Stimulated activated CD4-positive, alpha-beta T cell treated with anti-CD3 and anti-CD28 coated beads, TNF-alpha, amount 100 ng/mL, for 4 hours (primary cell): ENCODE measurements at places on chromosomes 2 and 18.

DNA sequence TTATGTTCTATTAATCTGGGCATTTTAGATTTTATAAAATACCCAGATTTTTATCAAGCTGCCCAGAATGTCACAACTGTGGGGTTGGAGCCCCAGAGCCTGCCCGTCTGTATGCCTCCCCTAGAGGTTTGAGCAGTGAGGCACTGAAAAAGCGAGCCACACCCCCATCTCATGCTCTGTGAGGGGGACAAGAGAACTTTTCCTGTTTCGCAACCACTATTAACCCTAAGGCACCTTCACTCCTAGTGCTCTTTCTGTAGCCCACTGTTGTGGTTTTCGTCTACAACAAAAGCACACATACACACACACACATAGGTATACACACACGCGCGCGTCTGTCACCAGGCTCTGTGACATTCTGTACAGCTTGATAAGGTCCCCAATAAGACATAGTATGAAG lies 38.0 kb downstream of the DCDC2C start:
- no peak for DNase-seq

DNA sequence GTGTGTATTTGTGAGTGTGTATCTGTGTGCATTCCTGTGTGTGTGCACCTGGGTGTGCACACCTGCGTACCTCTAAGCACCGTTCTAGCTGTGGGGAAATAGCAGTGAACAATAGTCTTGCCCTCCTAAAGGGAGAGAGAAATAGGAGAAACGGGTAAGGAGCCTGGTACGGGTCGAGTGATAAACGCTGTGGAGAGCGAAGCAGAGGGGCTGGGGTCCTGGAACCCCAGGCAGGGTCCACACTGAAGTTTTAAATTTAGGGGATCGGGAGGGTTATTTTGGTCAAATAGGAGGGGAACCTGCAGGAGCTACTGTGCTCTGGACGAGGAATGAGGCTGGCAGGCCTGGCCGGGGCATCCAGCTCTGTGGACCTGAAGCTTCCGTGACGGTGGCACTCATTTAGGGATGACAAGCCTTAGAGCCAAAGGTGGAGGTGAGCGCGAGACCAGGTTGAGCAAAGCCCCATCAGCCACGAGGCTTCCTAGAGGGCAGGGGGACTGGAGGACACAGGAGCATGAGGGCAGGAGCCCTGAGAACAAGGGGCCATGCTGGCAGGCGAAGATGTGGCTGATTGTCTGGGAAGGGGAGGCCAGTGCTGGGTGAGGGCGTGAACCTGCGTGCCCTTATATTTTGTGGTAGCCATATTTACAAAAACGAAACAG lies 188.0 kb downstream of the RTP5 start:
- no peak for DNase-seq

- no peak for DNase-seq
Observed at GRCh38 chr2:33051586-33052360, 105.0 kb downstream of the LTBP1 start.

DNA sequence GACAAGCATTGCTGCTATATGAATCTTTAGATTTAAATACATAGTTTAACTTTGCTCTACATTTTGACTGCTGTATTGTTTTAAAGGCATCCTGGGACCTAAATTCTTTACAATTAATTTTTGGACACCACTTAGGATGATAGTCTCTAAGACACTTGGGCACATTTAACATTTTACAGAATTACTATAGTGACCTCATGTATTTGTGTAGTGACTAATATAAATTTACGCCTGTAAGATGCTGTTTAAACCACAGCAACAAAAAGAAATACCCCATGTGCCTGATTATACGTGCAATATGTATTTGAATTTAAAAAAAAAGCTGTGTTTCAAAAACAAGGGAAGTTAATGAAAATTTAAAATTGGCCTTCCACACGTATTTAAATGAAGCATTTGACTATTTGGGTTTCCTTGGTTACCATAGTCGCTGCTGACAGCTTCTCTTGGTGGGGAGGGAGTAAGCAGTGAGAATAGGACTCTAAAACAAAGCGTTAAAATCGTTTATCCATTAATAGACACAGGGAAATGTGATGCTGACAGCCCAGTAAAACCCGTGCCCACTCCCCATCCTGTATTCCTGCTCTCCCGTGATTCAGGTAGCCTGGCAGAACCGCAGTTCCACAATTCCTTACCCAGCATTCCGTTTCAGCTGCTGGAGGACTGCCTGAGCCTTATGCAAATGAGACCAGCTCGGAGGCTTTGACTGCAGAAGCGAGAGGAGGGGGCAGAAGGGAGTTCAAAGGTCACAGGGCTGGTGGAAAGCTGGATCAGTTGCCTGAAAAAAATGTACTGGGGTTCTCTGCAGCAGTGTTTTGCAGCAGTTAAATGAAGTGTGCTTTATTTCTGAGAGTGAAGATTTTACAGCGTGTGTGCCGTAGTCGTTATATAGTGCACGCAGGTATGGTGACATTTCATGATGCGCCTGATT lies 104.3 kb downstream of the CSRNP3 start:
- DNase-seq, result no peak

- DNase-seq, result no peak
Observed at GRCh38 chr2:196464311-196464710, 175.2 kb upstream of the CCDC150 start.

- no peak for DNase-seq
Observed at GRCh38 chr2:27025281-27025800, 7.4 kb upstream of the TMEM214 start.

- DNase-seq, result no peak
Observed at GRCh38 chr2:205462681-205463345, 219.5 kb upstream of the NRP2 start.

DNA sequence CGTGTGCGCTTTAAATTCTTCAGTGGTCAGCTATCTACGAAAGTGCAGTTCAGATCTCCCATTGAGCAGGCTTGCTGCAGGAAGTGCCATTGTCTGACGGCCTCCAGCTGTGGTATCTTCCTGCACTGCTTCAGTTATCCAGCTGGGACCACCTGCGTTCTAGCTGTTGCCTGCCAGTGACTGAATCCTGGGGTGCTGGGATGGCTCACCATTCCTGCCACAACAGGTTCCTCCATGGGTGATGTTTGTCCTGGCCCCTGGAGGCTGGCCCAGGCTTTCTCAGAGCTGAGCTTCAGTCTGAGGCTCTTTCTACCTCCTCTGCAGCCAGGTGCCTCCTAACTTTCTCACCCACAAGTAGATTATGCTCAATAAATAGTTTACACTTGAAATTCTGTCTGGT lies 498.5 kb upstream of the HS6ST1 start:
- DNase-seq, result no peak

- DNase-seq, result no peak
Observed at GRCh38 chr2:120419955-120420354, 74.0 kb downstream of the INHBB start.

DNA sequence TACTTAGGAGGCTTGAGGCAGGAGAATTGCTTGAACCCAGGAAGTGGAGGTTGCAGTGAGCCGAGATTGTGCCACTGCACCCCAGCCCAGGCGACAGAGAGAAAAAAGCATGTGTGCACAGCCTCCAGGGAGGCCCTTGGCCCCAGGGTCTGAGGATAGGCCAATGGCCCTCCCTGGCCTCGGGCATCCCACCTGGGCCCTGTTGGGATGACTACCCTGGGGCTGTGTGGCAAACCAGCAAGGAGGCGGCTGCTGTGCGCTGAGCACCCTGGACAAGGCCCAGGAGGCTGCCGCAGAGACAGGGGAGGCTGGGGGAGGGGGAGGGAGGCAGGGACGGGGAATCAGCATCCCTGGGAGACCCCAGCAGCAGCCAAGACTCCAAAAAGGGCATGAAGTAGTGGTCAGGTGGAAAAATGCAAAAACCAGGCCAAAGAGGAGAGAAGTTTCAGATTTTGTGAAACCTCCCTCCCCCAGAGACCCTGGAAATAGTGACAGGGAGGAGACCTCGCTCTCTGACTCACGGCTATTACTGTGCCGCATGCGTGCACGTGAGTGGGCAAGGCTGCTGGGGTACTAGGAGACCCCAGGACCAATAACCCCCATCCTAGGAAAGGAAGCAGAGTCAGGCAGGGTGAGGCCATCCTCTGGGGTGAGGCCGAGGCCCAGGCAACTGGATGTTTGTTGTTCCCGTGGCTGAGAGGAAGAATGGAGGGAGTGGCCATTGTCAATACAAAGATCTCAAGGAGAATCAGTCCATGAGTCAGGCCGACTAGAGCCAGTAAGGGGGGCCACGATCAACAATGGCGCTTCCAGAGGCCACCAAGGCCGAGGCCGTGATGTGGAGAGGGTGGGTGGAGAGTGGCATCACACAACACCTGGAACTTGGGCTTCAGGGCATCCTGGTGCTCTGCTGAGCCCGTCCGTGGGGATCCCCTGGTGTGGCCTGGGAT lies 16.0 kb upstream of the B3GNT7 start:
- DNase-seq, result no peak

DNA sequence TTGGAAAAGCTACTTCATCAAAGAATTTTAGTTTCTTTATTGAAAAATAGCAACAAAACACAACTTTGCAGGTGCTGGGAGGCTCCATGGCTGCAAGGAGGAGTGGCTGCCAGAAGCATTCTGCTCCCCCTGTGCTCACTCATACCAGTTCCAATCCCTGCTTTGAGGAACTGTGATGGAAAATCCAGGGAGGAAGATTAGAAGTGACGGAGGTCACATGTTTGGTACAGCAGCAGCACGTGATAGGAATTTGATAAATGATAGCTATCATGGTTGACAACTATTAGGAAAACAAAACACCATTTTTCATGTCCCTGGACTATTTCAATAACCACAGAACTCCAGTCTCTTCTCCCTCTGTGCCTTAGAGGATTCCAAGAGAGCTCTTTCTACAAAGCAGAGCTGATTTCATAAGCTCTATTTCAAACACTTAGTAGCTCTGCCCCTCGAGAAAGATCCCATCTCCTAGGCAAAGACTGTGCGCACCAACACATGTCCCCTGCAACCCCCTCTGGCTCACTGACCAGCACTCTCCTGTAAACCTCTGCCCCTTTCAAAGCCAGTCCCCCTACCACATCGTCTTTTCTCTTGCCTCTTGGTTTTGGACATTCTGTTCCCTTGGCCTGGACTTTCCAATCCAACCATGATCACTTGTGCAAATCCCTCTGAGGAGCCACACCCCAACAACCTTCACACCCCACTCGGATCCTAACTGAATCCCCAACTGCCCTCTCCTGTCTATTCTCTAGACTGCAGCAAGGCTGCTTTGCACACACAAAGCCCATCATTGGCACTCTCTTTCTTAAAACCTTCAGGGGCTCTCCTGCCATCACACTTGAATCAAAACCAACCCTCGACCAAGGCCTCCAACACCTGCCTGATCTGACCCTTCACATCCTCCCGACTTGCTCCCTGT lies 352.4 kb upstream of the PKDCC start:
- DNase-seq, result no peak

DNA sequence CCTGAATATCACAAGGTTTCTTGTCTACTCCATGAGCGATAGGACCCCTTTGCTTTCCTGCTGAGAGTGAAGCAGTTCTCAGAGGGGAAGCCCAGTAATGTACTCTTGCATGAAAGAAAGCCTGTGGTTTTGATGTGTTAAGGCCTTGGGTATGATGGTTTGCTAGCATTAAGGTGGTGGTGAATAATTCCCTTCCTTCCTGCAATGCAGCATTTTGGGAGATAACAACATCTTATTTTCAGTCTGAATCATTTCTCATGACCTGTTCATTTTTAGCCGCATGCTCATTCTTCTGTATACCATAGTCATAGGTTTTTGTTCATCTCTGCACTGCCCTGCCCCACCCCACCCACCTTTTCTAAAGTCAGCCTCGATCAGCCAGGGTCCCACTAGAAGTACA lies 66.2 kb downstream of the HNMT start:
- no peak for DNase-seq

GRCh38 chr18:72233106-72233505 lies 311.0 kb downstream of the CBLN2 start:
- DNase-seq, result no peak

DNA sequence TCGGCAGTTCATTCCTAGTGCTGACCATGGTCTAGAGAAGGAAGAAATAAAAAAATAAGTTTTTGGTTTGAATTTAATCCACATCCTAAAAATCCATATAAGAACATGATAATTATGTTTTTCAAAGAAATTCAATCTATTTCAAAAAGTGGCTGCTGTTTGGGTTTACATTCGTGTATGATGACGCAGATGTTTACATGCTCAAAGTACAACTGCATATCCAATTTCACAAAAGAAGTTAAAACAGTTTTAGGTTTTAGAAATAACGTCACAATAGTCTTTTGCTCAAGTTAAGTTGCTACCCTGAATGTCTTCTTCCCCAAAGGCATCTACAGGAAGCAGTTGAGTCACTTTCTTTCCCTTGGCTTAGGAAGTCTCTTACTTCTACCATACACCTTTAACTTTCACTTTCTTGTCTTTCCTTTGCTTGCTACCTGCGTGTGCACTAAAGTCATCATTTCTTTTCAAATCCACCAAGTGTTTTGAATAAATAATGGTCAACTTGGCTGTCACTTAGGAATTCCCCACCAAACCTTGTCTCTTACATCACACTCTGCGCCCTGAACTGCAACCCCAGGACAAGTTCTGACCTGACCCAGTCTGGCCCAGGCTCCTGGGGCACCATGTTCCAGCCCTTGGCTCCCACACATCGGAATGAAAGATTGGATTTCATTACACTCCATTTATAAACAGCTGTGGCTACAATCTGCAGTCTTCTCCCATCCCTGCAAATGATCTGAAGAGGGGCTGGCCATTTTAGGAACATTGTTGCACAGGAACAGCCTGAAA lies 28.4 kb downstream of the FAM237A start:
- no peak for DNase-seq

DNA sequence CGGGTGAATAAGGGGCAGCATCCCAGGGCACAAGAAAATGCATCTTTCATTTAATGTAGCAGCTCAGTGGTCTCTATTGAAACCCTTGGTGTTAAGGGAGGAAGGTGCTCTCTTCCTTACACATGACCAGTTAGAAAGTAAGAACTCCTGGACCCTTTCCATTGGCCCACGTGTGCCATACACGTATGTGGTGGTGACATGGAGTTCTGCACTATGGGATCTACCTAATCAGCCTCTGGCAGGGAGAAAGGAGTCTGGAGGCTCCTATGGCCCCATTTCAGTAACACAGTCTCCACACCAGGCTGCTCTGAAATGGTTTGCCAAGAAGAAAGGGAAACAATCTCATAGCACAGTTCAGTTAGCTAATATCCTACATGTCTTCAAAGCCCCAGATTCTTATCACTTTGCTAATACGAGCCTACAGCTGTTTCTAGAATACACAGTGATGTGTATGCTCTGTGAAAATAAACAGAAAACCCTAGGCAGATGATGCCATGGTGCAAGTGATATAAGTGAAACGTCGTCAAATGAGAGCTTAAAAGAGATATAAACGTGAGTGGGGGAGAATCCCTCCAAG lies 7.0 kb downstream of the EFEMP1 start:
- DNase-seq, result no peak

- no peak for DNase-seq
Observed at GRCh38 chr2:54610700-54611099, 112.8 kb upstream of the EML6 start.

GRCh38 chr2:158214431-158214830 lies 112.8 kb downstream of the UPP2 start:
- no peak for DNase-seq

GRCh38 chr2:69789175-69789721 lies 40.2 kb upstream of the GMCL1 start:
- no peak for DNase-seq
